ENCODE measurements at places on chromosomes 12 and 14.

- no peak for DNase-seq
These were observed 8.2 kb upstream of the ZNF740 start for GRCh38 chr12:53172352-53172751.

GRCh38 chr12:111578276-111578970 lies 20.7 kb downstream of the ATXN2 start:
- DNase-seq, result no peak

DNA sequence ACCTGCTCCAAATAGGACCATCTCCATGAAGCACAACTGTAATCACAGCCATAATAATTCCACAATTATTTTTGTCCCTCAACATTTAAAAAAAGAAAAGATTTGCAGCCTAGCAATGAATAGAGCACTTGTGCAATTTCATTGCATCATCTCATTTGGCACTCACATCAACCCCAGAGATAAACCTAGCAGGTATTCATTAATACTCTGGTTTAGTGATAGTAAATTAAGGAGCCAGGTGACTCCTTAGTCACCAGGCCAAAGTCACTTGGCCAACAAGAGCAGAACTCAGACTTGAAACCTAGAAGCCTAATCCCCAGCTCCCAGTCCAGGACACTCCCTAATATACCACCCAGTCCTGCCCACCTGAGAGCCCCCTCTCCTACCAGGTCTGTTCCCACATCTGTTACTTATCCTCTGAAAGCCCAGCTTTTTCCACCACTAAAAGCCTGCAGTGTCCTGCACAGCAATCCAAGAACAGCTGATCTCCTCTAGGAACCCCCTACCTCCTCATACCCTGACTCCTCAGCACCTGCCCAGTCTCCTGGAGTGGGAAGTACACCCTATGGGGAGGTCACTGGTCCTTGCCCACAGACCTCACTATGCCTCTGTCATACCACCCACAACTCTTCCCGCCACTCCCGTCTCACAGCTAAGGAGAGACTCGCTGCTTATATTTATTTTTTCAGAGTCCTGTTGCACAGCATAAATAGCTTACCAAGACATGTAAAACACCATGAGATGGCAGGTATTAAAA lies 22.1 kb downstream of the OR10P1 start:
- DNase-seq, result no peak

DNA sequence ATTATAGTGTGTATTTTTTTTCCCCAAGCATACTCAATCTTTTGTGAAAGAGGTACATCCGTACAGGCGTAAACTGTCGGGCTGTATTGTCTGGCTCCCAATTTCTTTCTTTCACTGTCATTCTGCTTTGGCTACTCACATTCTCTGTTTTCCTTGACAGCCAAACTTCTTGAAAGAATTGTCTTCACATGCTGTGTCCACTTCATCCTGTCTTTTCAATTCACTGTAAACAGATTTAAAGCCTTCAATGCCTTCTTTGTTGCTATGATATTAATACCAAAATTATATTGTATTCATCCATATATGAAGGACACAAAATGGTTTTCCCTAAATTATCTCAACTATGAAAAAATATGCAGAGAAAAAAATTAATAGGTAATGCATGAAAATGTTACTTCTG lies 6.0 kb upstream of the ATP23 start:
- no peak for DNase-seq

DNA sequence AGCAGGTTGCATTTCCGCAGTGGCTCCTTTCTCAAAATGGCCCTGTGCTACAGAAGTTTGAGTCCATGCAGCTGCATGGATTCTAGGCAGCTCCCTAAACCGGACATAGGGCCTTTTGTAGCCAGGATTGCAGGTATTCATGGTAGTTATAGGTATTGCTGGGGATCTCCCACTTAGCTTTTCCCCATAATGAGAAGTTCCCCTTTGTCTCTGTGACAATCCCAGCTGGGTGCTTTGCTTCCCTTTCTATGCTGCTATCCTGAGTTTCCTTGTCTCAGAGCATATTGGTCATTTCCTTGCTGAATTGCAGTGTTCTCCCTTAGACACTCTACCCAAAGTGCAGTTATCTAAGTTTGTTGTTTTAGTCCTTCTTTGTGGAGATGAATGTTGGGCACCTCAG lies 120.9 kb upstream of the MIS18BP1 start:
- DNase-seq, result no peak

DNA sequence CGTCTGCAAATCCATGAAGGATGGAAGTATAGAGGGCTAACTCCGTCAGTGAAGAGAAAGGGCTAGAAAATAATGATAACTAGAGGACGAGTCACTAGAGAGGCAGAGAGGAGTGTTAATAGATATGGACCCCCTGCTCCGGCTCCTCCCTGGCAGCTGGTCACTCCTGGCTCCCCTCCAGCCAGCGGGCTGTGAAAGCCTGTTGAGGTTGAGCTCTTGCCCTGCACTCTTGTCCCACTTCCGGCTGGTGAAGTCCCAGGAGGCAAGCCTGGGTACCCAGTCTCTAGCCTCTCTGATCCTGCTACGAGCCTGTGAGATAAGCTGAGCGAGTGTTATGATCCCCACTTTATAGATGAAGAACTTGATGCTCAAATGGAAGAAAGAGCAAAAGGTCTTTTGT lies 90.3 kb downstream of the RFX4 start:
- no peak for DNase-seq

- no peak for DNase-seq
These were observed 18.5 kb downstream of the NCOR2 start for GRCh38 chr12:124548854-124549378.

DNA sequence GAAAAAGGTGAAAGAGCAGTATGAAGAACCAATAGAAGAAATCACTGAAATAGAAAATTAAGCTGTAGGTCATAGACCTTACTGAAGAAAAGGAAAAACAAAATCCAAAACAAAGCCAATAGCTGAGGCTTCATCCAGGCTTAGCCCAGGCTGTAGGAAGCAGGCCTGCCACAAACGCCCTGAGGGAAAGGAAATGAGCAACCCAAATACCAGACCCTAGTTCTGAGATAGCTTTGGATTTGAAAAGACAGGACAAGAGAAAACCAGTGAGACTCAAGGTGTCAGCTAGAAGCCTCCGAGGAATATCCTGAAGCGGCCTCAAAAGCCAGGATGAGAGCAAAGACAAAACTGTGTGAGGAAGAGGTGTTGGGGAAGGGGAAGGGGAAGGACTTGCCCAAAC lies 79.2 kb downstream of the FERMT2 start:
- DNase-seq, result no peak

DNA sequence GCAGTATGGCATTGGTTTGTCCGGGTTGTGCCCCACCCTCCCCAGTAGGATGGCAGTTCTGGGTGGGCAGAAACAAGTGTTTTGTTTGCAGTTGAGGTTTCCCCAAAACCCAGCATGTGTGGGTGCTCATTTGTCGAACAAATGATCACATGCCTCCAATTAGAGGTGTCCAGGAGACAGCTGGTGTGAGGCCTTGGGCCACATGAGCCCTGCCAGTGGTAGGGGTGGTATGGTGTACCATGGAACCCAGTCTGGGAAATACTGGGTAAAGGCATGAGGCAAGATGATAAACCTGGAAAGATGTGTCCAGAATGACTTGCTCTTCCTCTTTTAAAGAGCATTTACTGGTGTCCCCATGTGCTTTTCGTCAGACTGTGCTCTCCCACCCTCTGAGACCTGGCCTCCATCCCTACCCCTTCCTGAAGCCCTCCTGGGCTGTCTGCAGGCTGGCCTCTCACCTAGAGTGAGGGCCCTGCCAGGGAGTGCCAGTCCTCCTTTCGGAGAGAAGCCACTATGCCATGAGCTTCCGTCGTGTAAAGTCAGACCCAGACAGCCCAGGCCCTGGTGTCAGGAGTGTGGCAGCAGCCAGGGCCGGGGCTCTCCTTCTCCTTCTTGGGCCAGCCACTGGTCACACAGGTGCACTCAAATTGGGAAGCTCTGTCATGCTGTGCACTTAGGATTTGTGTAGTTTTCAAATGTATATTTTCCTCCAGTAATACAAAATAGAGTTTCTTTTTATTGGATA lies 17.6 kb downstream of the ANKRD9 start:
- no peak for DNase-seq

GRCh38 chr14:74979442-74980397 lies 23.0 kb upstream of the EIF2B2 start:
- DNase-seq, result peak; percentile 36

- DNase-seq, result no peak
These were observed 43.3 kb upstream of the RASSF3 start for GRCh38 chr12:64566831-64567517.

DNA sequence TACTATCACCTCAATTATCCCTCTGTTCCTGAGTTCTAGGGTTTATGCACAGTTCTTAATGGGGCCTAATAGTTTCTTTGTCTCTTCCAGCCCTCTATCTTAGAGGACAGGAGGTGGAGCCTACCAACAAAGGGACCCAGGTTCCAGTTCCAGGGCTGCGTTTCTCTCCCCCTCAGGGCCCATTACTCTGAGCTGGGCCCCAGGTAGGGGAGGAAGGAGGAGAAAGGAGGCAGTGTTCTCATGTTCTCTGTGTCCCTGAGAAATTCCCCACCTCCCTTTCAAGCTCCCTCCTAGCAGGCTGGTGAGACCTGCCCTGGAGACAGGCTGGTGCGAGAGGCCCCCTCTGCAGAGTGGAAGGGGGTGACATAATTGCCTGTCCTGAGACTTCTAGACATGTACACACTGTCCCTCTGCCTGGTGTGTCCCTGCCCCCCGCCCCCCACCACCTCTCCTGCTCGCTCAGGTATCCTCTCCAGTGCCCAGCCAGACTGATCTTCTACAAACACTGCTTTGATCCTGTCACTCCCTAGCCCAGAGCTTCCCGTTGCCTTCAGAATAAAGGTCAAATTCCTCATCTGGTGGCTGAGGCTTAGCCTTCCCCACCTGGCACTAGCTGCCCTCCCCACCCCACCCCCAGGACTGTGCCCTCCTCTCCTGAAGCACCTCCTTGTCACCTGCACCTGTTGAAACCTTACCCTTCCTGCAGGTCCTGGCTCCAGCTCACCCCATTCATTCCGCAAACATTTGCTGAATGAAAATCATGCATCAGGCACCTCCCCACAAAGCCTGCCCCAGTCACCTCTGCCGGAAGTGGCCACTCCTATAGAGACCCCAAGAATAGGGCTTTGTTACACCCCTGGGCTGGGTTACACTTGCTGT lies 21.1 kb upstream of the KRT8 start:
- DNase-seq, result no peak

DNA sequence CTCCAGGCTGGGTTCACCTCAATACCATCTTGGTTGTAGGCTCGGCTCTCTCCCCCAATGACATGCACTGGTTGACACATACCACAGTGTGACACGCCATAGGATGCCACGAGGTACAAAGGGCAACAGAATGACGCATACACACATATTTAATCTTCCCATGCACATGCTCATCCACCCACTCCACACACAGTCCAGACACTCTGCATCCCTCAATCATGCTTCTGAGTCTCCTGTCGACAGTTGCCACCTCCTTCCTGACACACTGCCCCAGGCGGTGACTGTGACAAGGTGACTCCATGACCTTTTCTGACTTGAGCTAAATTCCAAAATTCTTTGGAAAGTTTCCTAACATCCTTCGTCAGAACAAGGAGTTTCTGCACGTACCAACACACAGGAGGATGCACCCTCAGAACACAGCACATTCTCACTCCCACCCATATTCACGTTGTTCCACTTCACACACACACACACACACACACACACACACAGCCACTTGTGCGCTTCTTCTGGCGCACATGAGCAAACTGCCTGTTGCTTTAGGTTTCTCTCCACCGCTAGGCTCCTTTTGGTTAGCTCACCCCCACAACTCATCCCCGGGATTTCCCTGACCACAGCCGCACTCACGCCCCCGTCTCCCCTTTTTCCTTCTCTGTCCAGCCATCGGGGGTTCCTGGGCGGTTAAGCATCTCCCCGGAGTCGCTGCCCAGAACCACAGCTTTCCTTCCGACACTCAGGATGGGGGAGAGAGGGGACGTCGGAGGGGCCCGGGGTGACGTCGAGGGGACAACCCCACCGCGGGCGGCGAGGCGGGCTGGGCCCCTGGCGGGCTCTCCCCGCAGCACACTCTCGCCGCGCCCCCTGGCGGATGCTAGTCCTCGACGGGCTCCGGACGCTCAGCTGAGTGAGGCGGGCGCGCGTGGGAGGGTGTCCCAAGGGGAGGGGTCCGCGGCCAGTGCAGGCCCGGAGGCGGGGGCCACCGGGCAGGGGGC lies 536 bp upstream of the WNT1 start:
- no peak for DNase-seq

DNA sequence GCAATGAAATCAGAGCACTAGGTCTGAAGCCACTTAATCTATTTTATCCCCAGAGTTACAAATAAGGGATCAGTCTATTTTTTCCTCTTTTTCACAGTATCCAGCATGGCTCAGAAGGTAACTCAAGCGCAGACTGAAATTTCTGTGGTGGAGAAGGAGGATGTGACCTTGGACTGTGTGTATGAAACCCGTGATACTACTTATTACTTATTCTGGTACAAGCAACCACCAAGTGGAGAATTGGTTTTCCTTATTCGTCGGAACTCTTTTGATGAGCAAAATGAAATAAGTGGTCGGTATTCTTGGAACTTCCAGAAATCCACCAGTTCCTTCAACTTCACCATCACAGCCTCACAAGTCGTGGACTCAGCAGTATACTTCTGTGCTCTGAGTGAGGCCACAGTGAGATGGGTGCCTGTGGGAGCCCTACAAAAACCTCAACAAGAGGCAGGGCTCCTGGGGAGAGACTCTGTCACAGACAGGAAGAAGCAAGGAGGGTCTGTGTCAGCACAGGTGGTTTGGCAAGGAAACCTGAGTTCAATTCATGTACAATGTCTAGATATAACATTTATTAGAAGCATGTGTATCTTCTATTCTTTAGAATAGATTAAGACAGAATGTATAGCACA lies 334.3 kb upstream of the OR4E1 start:
- no peak for DNase-seq

- no peak for DNase-seq
These were observed 290.5 kb upstream of the FBXO33 start for GRCh38 chr14:39722547-39723273.

DNA sequence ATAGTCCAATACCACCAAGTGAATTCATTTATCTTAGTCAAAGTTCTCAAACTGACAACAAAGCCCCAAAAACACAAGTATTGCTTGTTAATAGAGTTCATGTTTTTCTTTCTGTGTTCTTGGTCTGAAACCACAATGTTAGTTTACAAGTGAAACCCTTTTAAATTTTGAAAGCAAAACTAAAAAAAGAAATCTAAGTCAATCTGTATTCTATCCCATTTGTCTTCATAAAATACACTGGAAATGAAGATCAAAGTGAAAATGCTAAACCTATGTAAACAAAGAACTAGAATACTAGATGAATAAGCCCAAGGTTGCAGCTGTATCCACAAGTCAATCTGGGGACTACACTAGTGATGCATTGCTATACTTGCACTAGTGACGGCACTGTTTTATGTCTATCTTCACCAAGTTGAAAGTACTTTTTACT lies 10.4 kb downstream of the MAP4K5 start:
- no peak for DNase-seq

- DNase-seq, result no peak
These were observed 96.9 kb downstream of the STXBP6 start for GRCh38 chr14:24952851-24953666.

DNA sequence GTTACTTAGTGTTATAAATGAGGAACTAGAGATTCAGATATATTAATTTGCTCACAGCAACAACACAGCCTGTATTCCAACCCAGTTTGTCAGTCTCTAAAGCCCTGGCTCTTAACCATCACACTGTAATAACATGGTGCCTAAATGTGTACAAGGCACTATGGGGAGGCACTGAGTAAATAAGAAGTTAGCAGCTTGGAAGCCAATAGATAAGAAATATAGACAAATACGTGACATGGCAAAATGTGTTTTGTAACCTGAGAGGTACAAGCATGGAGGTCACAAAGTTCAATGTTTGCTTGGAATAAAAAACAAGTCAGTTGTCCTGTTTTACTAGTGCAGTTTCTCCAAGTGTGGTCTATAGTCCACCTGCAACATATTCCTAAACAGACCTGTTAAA lies 16.3 kb upstream of the SLCO1A2 start:
- no peak for DNase-seq

GRCh38 chr12:30814295-30814655 lies 59.5 kb upstream of the CAPRIN2 start:
- no peak for DNase-seq

All from stromal cell of bone marrow (primary cell).